ENCODE measurements at places on chromosomes 2 and 18.

DNA sequence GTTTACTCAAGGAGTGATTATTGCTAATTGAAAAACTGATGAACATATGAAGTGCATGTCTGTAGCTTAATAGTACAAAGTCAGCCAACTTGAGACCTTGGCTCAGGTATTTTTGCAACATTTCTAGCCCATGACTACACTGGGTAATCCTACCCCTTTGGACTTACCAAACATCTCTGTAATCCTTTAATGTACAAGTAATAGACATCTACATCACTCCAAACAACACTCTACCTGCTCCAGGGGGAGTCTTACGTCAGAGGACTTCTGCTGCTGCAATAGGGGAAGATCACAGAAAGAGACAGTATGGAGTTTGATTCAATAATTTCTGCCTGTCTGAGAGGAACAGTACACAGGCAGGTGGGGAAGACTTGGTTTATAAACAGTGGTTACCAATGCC, 54.0 kb downstream of the IWS1 start:
- no peak for DNase-seq

DNA sequence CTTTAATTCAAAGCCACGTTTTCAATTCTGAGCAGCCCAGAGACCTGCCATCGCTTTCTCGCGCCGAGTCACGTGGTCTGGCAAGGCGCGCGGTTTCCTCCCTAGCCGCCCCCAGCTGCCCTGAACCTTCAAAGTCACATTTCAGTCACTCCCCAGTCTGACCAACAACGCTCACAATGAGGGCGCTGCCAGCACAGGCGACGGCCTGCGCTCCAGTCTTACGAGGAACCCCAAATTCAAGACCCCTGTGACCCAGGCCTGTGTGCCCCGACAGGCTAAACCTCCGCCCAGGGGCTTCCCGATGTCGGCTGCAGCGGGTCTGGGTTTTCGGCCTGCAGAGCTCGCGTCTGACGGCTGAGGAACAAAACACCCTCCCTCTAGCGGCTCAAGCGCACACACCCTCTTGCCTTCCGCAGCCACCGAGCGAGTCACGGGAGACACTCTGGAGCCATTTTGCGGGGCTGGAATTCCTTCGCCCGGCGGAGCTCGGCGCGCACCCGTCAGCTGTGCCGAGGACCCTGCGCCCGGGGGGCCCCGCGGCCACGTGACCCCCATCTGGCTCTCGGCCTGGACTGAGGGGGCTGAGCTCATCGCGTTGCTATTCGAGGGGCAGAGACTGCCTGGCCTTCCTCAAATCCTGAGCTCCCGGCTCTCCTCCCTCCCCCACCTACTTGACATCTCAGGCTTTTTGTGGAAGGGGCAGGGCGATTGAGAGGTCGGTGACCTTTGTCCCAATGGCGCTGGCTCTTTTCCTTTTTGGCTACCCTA, 69.9 kb upstream of the ITGB6 start:
- DNase-seq: peak; percentile 80

DNA sequence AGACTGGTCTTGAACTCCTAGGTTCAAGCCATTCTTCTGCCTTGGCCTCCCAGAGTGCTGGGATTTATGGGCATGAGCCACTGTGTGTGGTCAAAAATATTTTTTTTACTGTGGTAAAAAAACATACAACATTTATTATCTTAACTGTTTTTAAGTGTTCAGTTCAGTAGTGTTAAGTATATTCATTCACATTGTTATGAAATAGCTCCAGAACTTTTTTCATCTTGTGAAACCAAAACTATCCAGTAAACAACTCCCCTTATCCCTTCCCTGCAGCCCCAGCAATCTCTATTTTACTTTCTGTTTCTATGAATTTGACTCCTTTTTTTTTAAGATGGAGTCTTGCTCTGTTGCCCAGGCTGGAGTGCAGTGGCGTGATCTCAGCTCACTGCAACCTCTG, 9.3 kb downstream of the RMC1 start:
- DNase-seq: no peak

- DNase-seq: no peak
These were observed 99.2 kb downstream of the SLC8A1 start for GRCh38 chr2:40352703-40353099.

GRCh38 chr2:237626813-237627440, 460 bp upstream of the LRRFIP1 start:
- no peak for DNase-seq

- DNase-seq: no peak
These were observed 12.2 kb downstream of the ARPC2 start for GRCh38 chr2:218229239-218229638.

GRCh38 chr2:132374151-132374550, 42.5 kb upstream of the GPR39 start:
- no peak for DNase-seq

- no peak for DNase-seq
These were observed 14.6 kb upstream of the SLC9A2 start for GRCh38 chr2:102604769-102605168.

- no peak for DNase-seq
These were observed 33.5 kb upstream of the CACNB4 start for GRCh38 chr2:152132306-152132705.

DNA sequence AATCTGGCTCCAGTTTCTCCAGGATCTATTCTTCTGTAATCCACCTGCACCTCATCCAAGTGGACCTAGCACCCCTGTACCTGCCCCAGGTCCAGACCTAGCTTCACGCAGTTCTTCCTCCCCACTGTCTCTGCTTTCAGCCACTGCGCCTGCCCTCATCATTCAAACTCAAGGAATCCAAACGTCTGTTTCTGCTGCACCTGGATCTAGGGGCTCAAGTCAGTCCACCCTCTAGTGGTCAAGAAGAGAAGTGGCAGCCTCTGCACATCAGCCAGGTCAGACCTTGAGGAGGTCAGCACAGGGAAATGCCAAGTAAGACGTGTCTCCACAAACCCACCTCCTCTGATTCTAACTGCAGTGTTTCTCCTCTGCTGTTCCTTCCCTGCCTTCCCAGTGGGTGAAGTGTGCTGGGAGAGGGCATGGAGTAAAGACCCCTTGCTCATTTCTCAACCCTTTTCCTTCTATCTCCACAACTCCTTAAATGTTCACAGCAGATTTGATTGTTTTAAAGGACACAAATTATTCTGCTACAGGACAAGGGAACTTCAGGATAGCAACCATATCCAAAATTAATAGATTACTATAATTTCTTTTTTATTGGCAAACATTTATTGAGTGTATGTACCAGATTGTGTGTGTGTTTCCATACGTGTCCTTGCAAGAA, 8.6 kb upstream of the RNF152 start:
- no peak for DNase-seq

GRCh38 chr2:117087535-117088291, 726.8 kb upstream of the DDX18 start:
- no peak for DNase-seq

DNA sequence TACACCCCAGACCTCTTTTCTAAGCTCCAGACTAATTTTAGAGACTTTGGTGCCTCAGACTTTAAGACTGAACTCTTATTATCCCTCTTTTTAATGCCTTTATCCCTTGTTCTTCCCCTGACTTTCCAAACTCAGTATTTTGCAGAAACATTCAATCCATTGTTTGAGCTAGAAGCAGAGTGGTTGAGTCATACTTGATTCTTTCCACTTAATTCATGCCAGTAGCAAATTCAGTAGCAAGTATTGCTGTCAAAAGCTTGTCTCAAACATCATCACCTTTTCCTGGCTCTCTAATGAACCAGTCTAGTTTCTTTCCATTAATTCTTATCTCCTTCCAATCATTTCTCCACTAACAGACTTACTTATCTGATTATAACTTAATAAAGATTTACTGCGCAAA, 699.7 kb upstream of the ZNF804A start:
- no peak for DNase-seq

DNA sequence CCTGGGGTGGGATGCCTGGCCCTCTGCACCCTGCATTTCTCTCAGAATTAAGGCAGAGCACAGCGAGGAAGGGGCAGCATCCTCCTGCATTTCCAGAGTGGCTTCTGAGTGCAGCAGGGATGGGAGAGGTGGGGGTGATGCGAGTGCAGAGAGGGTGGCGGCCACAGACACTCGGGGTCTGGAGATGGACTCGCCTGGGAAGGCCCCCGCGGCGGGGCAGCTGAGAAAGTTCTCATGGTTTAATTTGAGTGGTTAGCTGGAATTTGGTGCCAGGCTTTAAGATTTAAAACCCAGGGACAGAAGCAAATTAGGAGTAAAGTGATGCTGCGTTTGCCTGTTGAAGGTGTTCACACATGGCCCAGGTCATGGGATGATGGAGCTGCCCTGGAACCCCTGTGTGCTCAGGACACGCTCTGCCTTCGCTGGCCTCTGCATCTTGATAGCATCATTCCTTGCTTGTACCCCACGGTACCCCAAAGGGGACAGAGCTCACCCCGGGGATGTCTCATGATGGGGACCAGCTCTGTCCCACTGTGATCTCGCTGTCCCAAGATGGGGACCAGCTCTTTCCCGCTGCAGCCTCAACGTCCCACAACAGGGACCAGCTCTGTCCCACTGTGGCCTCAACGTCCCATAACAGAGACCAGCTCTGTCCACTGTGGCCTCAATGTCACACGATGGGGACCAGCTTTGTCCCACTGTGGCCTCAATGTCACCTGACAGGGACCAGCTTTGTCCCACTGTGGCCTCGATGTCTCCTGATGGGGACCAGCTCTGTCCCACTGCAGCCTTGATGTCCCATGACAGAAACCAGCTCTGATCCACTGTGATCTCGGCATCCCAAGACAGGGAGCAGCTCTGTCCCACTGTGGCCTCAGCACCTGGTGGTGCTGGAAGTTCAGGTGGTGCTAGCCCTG, 27.5 kb downstream of the TMEM18 start:
- DNase-seq: no peak

- DNase-seq: no peak
These were observed 537.5 kb upstream of the FSIP2 start for GRCh38 chr2:185201063-185201462.

- no peak for DNase-seq
These were observed 250.8 kb downstream of the RDH14 start for GRCh38 chr2:18309627-18310026.

DNA sequence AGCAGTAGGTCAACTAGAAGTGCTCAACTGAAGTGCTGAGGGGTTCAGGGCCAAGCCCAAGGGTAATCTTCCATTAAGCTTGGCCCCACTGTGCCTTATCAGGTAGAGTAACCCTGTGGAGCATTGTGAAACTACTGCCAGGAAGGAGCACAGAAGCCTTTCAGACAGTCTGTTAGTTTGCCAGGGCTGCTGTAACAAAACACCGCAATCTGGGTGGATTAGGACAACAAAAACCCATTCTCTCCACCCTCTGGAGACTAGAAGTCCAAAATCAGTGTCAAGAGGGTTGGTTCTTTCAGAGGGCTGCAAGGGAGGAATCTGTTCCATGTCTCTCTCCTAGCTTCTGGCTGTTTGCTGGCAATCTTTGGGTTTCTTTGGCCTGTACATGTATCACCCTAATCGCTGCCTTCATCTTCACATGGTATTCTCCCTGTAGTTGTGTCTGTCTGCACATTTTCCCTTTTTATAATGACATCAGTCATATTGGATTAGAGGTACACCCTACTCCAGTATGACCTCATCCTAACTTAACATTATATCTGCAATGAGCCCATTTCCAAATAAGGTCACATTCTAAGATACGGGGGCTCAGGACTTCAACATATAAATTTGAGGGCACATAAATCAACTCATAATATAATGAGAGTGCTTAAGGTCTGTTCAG, 21.2 kb downstream of the VIT start:
- DNase-seq: no peak

GRCh38 chr2:43165378-43166069, 60.9 kb downstream of the ZFP36L2 start:
- no peak for DNase-seq

DNA sequence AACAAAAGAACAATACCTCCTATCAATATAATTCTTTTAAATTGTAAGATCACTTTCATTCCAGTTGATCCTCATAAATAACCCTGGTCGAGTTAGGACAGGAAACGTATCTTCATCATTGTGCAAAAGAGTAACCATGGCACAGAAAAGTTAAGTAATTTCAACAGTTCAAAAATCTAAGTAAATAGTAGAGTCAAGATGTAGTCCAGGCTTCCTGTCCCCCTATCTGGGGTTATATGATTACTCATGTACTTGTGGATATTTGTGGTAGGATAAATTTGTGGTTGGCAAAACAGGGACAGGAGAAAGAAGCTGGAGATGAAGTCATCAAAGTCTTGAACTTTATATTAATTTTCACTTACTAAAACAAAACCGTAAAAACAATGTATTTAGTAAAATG, 772.6 kb downstream of the TSN start:
- DNase-seq: no peak

- no peak for DNase-seq
These were observed 21.0 kb upstream of the SLC38A11 start for GRCh38 chr2:164976301-164976700.

Measured in nucleus accumbens (tissue), 56 donors.